ENCODE measurements at places on chromosomes 3 and 15.

GRCh38 chr3:129054605-129055104 lies 5.9 kb upstream of the GP9 start:
- no peak for DNase-seq

DNA sequence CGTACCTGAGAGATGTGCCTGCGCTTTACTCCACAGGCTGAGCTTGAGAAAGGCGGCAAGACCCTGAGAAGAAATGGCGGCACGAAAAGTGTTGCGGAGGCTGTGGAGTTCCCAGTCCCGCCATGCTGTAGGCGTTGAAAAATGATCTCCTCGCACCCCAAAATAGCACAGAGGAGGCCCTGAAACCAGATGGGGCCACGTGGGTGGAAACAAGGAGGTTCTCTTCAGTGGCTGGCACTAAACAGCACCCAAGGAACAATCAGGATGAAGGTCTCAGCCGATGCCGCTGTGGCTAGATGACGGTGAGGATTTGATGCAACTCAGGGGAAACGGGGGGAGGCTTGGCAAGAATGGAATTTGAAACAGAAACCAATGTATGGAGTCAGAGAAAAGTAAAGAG lies 57.3 kb downstream of the TMEM212 start:
- DNase-seq, result no peak

GRCh38 chr15:78035861-78036476 lies 41.5 kb downstream of the TBC1D2B start:
- no peak for DNase-seq

DNA sequence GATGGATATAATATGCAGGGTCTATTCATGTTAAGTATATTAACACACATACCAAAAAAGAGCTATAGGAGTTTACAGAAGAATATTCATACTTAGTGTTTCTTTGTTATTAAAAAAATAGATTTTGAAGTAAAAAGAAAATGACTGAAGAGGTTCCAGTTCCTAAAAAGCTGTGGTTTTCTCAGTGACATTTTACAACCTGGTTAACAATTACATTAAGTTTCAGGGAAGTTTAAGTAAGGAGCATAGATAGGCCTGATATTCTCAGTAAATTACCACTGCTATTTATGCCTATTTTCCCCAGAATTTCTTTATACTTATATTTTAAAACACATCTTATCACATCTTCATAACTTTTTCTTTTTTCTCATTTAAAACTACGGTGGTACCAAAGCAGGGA lies 43.6 kb upstream of the SPTSSB start:
- no peak for DNase-seq

GRCh38 chr3:25454005-25454927 lies 26.2 kb downstream of the RARB start:
- no peak for DNase-seq

- DNase-seq, result no peak
These were observed 120.9 kb upstream of the KCNMB2 start for GRCh38 chr3:178415384-178415783.

DNA sequence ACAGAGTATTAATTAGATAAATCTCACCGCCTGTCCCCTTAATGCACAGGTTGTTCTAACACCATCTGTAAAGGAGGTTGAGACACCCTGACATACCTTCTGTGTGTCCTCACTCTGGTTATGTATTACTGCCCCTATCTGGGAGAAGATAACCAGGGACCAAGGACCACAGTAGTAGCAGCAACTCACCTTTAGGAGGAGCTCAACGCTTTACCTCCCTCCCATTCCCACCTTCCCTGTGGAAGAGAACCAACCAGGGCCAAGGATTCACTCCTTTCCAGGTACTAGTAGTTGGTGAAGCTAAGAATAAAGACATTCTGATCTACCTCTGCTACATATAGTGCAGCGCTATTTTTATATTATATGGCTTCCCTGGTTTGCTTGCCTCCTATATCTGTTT lies 232.6 kb downstream of the MEX3B start:
- no peak for DNase-seq

- no peak for DNase-seq
These were observed 28.2 kb upstream of the CCDC50 start for GRCh38 chr3:191301017-191301416.

GRCh38 chr3:46866720-46867549 lies 3.7 kb upstream of the MYL3 start:
- peak; percentile 91 for DNase-seq

DNA sequence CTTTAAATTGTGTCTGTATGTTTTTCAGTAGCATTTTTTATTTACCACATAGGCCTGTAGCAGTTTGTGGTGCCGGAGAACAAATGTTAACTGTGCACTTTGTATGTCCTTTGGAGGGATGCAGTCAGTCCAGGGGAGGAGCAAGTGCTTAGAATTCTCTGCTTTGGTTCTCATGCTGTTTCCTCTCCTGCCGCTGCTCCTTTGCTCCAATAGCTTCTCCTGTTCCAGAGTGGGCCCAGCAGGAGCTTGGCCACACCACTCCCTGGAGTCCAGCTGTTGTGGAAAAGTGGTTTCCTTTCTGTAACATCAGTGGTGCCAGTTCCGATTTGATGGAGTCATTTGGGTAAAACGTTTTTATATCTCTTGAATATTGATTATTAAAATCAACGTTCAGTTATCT lies 16.6 kb downstream of the TICRR start:
- DNase-seq, result no peak

DNA sequence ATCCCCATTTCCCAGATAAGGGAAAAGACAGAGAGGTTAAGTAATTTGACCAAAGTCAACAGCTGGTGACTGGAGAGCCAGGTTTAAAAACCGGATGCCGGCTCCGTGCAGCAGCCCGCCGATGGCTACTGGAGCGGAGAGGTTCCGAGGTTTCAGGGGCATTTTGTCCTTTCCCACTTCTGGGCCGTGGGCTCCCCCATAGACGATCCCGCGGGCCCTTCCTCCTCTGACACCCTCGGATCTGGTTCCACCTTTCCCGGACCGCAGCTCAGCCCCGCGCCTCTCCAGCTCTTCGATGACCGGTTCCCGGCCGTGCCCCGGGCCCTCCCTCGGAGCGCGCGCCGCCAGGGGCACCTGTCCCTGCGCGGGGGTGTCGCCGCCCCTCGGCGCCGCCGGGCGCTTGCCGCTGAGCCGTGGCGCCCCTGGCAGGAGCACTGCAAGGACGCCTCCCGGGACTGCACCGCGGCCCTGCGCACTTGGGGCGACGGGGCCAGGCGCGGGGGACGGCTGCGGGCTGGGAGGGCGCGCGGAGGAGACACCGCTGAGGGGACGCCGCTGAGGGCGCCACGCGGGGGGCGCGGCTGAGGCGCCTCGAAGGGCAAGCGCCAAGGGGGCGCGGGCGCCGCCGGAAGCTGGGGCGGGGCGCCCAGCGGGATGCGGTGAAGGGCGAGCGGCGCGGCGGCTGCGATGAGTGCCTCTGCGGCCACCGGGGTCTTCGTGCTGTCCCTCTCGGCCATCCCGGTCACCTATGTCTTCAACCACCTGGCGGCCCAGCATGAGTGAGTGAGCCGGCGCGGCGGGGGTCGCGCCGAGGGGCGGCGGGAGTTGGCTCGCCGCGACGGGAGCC lies at the start of gene TM6SF1:
Gene TM6SF1 (plus strand): TSS at position 652 of the 847 bp plus-strand sequence. CDS start 36 bp downstream, at position 688.
- peak; percentile 6 for DNase-seq

- DNase-seq, result no peak
These were observed 40.0 kb downstream of the TRH start for GRCh38 chr3:130014526-130014925.

GRCh38 chr15:79195802-79196201 lies 86.7 kb upstream of the ANKRD34C start:
- DNase-seq, result no peak

DNA sequence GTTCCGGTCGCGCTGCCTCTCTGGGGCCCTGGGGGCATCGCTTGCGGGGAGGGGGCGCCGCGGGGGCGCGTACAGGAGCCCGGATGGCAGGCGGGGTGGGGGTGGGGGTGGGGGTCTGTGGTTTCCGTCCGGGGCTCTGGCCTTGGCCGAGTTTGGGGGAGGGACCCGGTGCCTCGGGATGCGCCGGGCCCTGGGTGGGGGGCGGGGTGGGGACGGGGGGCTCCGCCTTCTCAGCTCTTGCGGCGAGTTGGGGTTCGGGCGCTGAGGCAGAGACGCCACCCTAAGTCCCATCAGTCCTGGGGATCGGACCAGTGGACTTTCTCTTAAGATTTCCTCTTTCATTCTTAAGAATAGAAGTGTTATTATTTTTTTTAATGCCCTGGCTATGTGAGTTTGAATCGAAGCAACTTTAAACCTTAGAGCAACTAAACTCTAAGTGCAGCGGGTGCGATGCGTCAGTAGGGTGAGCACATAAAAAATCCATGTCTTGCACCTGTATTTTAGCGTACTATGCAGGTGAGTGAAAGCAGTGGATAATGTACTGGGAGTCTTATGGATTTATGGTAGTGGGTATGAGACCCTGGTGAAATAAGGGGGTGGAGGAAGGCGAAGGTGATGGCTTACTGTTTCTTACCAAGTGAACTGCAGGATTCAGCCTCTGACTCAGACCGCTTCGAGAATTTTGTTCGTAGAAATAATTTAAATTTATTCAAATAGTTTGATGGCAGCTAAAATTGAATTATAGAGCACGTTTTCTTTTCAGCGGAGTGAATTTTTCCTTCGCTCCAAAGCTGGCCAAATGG lies 762 bp downstream of the CTNNB1 start:
- DNase-seq, result peak; percentile 64

GRCh38 chr3:137787529-137787928 lies 23.4 kb downstream of the SOX14 start:
- no peak for DNase-seq

GRCh38 chr3:18765161-18765560 lies 340.0 kb upstream of the SATB1 start:
- no peak for DNase-seq

DNA sequence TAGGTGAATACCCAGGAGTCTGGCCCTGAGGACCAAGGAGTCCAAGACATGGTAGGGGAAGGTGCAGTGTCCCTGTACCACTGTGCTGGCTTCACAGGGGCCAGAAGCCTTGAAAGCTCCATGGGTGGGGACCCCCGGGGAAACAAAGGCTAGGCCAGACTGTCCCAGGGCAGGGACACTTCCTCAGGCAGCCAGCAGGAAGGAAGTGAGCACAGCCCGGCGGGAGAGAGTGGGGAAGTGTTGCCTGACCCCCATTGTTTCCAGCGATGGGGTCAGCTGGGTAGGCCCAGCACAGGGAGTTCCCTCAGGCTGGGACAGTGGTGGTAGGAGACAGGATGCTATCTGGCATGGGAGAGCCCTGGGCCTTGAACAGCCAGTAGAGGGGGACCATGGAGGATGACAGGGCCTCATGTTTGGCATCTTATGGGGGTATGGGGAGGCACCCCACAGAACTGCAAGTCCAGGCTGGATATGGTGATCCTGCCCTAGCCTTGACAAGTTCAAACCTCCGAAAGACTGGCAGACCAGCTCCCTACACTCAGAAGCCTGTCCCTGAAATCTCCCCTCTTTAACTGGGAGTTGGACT lies 1.2 kb upstream of the HYAL2 start:
- no peak for DNase-seq

DNA sequence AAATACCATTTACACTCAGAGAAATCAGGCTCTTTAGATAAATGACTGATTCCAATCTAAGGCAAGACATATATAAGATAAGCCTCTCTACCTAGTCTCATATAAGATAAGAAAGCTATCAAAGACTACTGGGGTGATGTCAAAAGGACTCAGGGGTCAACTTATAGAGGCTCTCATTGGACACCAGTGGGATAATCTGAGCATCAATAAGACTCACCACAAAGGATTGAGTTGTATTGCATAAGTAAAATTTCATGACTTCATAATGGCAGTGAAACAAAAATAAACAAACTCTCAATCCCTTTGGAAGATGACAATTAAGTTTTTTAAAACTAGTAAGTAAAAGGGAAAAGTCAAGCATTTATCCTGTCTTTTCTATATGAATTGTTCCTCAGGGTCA lies 317.8 kb downstream of the SHQ1 start:
- DNase-seq, result no peak

- DNase-seq, result no peak
These were observed 158.8 kb downstream of the SLCO3A1 start for GRCh38 chr15:92012368-92012629.

- no peak for DNase-seq
These were observed 63.2 kb downstream of the HCN4 start for GRCh38 chr15:73305331-73306211.

DNA sequence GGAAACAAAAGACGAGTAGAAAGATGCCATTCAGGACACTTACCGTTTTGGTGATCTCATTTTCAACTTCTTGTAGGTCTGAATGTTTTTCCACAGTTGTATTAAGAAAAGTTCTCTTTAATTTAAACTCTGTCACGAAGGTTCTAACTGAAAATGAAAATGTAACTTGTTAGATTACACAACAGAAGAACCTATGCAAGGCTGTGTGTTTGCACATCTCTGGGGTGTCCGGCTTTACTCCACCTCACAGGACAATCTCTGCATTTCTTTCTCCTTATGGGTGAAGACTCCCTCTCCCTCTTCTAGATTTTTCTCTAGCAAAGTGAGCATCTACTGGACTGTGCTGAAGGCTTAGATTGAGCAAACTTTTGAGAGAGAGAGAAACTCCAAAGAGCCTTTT lies 50.6 kb downstream of the HEG1 start:
- no peak for DNase-seq

GRCh38 chr15:57061281-57061680 lies 142.8 kb downstream of the TCF12 start:
- no peak for DNase-seq

- no peak for DNase-seq
These were observed 64.2 kb downstream of the SCAPER start for GRCh38 chr15:76840830-76841460.

Data from CD4-positive, alpha-beta T cell treated with Interleukin-17A for 4 hours (primary cell).